A549 treated with AZD2906 at 1 μM for 4 hours (cell line): ENCODE measurements at places on chromosomes 12 and 14. TPM values are rescaled to one million over a fixed set of nuclear protein-coding genes. Genes with fewer than 3 reads are reported as not detected.

The EFS gene
- total RNA-seq = not detected in 5 replicates

The SLC24A4 gene
- total RNA-seq = 0.15 to 0.40 TPM (median 0.29 TPM) in 5 replicates

The EXOC3L4 gene
- 0.60 to 2.3 TPM (median 1.7 TPM) in 5 replicates for total RNA-seq

The MGAT4C gene
- 0.02 to 0.06 TPM (median 0.05 TPM) in 3 of 5 replicates, not detected in the others for total RNA-seq

The CFAP251 gene
- 1.1 to 2.2 TPM (median 1.5 TPM) in 5 replicates for total RNA-seq

The TSPAN11 gene
- 0.04 to 0.11 TPM (median 0.06 TPM) in 5 replicates for total RNA-seq

The PRICKLE1 gene
- total RNA-seq = 0.65 to 0.90 TPM (median 0.77 TPM) in 5 replicates

The NRXN3 gene
- 0.52 to 0.95 TPM (median 0.81 TPM) in 5 replicates for total RNA-seq

The ESPL1 gene
- 15.3 to 20.4 TPM (median 18.2 TPM) in 5 replicates for total RNA-seq

The PTPRB gene
- 0.45 to 0.78 TPM (median 0.65 TPM) in 5 replicates for total RNA-seq

The OVCH1 gene
- not detected in 5 replicates for total RNA-seq

The NANOG gene
- total RNA-seq = 0.03 to 0.19 TPM (median 0.07 TPM) in 3 of 5 replicates, not detected in the others

The KMT2D gene
- 28.7 to 38.1 TPM (median 34.0 TPM) in 5 replicates for total RNA-seq

The ADAM20 gene
- total RNA-seq = 0.02 to 0.03 TPM in 2 of 5 replicates, not detected in the others

The C1QL4 gene
- 5.9 to 8.0 TPM (median 6.9 TPM) in 5 replicates for total RNA-seq

The SLC7A7 gene
- total RNA-seq = 18.9 to 31.0 TPM (median 23.9 TPM) in 5 replicates

The P2RX2 gene
- total RNA-seq = not detected in 5 replicates

The LRRC10 gene
- total RNA-seq = not detected in 5 replicates

The TMEM117 gene
- total RNA-seq = 1.3 to 2.2 TPM (median 1.7 TPM) in 5 replicates
